CD4-positive, alpha-beta T cell treated with Interleukin-6 at 100 ng/mL for 8 hours (primary cell): ENCODE measurements at places on chromosomes 2 and 18.

- no peak for DNase-seq
These were observed 25.6 kb downstream of the VWC2L start for GRCh38 chr2:214436470-214436869.

DNA sequence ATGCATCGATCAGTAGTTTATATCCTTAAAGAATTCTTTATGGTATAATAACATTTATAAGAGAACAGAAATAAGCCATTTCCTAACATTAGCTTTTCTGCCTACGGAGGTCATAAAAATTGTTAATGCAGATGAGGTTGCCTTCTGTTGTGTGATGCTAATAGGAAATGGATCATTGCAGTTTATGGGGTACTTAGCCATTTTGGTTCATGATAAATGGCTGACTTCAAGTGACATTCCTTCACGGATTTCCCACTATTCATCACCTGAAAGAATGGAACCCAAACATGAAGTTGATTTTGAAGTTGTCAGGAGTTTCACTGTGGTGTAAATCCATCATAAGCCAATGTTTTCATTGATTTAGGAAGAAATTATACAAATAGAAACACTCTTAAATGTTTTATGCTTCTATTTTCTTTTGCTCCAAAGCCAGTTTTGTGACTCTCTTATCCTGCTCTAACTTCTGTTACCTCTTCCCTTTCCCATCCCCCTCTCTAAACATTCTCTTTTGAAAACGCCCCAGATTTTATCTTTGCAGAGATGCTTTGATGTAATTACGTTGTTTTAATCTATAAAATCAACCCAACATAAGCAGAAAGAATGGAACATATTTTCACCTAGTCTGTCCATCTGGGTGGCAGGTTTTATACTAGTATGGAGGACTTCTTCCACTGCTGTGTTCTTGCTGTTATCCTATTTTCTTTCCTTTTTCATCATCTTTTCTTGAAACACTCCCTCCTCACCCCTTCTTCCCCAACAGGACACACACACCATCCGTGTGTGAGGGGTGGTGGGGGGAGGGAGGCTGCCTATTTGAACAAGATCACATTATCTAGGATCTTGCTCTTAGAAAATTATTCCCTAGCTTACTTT is 58.2 kb downstream of the GREB1L start:
- DNase-seq, result no peak

DNA sequence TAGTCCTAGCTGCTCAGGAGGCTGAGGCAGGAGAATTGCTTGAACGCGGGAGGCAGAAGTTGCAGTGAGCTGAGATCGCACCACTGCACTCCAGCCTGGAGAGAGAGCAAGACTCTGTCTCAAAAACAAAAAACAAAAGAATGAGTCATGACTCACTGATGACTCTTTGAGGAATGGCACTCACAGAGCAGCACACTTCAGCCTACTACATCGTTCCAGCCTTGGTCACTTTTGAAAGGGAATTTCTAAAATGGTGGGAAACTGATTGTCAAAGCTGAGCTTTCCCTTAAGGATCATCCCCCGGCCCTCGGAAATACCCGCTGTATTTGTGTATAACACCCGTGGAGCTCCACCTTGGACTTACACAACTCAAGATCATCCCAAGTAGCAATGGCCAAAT is 217.3 kb upstream of the HS6ST1 start:
- no peak for DNase-seq

DNA sequence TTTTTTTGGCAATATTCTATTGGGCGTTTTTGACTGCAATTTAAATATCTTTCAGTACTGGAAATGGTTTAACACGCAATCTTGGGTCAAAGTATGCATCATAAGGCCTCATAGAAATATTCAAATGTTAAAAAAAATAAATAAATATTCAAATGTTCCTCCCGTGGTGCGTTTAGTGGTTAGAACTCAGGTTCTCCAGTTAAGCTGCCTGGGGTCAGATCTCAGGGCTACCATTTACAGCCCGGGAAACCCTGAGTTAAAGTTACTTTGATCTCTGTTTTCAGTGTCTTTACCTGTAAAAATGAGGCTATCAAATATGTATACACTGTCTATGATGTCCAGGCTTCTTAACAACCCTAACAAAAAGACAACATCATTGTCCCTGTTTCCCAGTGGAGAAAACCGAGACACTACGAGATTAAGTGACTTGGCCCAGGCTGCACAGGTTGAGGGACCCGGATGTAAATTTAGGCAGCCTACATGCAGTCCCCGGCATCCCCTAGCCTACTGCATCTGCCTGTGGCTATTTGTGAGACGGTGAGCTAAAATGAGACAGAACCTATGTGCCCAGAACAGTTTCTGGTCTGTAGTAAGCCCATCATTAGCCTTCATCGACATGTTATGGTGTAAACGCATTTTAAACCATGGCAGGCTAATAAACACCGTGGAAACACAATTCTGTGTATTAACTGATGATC is 1.7 kb downstream of the FHL2 start:
- no peak for DNase-seq

- no peak for DNase-seq
These were observed 549 bp downstream of the MRPL35 start for GRCh38 chr2:86199834-86200177.

- no peak for DNase-seq
These were observed 125.7 kb upstream of the PXDN start for GRCh38 chr2:1869987-1870386.

- DNase-seq, result no peak
These were observed 208.5 kb downstream of the SH3BP4 start for GRCh38 chr2:235160281-235160810.

DNA sequence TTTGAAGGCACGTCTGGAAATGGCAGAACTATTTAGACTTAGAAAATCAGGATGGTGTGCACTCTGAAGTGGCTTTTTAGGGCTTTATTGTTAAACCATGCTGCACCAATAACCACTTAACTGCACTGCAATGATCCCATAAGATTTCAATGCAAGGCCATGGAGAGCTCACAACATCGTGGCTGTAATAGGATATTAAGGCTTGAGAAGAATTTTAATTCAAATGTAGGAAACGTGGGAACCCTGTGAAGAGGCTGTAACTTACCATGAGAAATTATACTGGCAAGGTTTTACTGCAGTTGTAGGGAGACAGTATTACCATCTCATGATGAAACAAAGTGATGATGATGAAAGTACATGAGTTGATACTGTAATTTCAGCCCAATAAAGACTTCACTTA is 242.5 kb downstream of the AFF3 start:
- no peak for DNase-seq

GRCh38 chr18:26556573-26556972 is 8.2 kb upstream of the KCTD1 start:
- no peak for DNase-seq

DNA sequence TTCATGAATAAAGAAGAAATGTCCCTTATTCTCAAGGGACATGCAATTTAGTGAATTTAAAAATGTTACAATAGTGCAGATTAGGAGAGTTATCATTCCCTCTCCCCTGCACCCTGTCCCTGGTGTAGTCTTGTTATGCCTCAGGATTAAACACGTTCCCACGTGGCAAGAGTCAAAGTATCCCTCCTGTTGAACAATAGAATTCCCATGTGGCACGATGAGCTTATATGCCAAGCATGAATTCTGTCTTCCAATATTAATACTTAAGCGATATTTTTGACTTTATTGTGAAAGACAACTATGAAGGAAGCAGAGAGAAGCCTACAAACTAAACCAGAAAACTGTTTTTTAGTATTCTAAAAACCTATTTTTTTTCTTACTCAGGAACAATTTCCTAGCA is 36.7 kb upstream of the SPAG16 start:
- no peak for DNase-seq

DNA sequence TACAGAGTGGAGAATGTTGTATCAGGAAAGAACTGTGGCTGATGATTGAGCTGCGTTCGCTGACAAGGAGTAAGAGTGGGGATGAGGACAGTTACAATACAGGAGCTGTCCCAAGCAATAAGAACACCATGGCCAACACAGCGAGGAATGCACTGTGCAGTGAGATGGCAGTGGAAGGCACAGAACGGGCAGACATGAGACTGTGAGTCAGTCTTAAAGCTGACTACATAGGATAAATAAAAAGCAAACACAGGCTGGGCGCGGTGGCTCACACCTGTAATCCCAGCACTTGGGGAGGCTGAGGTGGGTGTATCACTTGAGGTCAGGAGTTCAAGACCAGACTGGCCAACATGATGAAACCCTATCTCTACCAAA is 89.8 kb downstream of the CABYR start:
- no peak for DNase-seq

GRCh38 chr2:167490455-167490854 is 602.2 kb downstream of the XIRP2 start:
- DNase-seq, result no peak

DNA sequence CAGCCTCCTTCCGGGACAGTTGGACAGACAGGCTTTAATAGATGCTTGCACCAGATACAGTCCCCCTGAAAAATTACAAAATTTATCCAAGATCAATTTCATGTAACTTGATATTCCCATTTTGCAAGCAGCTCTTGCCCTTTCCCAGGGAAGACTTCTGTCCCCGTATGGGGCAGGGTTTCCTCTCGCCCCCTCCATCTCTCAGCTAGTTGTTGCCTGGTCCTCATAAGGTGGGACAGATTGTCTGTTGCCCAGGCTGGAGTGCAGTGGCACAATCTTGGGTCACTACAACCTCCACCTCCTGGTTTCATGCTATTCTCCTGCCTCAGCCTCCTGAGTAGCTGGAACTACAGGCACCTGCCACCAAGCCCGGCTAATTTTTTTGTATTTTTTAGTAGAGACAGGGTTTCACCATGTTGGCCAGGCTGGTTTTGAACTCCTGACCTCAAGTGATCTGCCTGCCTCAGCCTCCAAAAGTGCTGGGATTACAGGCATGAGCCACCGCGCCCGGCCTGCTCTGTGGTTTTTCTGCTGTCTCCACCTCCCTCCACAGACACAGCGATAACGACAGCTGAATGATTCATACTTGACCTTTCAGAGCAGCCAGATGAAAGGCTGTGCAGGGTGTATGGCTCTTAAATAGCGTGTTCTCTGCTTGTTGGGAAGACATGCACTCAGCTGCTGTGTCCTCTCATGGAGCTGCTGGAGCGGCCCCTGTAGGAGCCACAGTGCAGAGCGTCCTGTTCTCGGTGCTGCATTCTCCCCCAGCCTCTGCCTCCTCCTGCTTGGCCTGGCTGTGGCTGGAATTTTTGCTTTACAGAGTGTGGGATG is 61.4 kb downstream of the TTC39C start:
- DNase-seq, result peak; percentile 69

GRCh38 chr2:221517696-221518151 is 54.4 kb downstream of the EPHA4 start:
- peak; percentile 86 for DNase-seq

- DNase-seq, result no peak
These were observed 6.2 kb downstream of the PARD3B start for GRCh38 chr2:204551512-204551863.

DNA sequence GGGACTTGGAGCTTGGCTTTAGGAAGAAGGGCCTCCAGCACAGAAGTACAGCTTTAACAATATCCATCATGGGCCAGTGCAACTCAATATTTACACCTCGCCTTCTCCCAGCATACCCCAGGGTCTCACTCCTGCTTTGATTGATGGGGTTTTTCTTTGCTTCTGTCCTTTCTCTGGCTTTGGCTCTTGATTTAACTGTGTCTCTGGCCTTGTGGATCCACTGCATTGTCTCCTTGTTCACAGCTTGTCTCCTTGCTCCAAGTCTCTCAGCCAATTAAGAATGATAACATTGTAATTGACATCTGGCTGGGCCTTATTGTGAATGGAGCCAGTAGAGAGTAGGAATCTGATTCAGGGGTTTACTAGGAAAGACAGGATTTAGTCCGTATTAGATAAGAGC is 1019.5 kb downstream of the TMEM182 start:
- no peak for DNase-seq
